Spinal cord (tissue), 10 donors: ENCODE measurements at places on chromosomes 4 and X.

DNA sequence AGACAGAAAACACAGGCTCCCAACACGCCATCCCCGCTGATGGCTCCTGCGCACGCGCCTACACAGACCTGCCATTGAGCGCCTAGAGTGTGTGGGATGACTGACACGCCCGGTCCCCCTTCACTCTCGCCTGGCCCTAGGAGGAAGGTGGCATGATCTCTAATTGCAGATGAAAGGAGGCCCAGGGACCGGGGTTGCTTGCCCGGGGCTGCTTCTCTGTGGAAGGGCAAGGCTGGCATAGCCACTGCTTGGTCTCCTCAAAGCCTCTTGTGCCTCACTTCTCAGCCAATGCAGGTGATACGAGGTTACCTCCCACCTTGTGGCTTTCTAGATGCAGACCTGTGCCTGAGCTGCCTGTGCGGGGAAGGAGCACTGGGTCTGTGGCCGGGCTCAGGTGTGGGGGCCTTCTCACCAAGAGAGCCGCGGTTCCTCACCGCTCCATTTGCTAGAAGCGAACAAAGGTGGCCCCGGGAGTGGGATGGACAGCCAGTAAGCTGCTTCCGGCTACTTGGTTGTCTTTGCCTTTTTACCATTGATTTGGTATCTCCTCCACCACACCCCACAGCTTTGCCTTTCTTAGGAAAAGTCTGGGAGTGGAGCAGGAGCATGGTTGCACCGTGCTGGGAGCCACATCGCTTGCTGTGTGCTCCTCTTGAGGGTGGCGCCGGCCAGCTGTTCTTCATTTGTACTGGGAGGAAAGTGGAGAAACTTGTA is 47.0 kb downstream of the TBC1D14 start:
- no peak for DNase-seq

DNA sequence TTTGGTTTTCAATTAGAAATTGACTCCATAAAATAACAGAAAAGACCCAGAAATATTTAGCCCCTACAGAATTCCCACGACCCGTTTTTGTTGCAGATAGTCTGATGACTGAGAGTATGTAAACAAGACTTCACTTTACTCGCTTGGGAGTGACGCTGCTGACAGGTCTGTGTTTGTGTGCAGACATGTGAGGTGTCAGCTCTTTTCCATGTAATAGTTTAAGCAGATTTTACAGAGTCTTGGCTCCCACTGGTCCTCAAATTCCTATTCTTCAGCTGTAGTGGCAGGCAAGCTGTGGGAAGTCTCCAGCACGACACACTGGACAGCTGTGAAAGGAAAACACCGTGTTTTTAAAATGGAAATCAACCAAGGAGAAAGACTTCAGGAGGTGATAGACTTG is 455.7 kb downstream of the GABRG1 start:
- no peak for DNase-seq

DNA sequence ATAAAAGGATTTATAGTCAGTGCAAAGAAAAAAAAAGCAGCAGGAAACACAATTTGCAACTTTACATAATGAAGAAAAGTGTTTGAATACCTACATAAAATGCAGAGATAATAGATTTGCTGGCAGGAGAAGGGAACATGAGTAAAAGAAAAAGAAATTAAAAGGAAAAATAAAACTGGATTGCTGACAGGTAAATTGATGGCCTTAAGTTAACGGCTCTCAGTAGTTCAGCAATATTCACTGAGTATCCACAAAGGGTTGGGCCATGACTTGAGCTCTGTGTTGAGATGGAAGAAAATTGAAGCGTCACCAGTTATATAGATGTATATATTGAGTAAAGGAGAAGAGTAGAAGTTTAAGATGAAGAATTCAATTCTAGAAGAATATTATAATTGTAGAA is 330.1 kb upstream of the VCX start:
- DNase-seq: no peak

DNA sequence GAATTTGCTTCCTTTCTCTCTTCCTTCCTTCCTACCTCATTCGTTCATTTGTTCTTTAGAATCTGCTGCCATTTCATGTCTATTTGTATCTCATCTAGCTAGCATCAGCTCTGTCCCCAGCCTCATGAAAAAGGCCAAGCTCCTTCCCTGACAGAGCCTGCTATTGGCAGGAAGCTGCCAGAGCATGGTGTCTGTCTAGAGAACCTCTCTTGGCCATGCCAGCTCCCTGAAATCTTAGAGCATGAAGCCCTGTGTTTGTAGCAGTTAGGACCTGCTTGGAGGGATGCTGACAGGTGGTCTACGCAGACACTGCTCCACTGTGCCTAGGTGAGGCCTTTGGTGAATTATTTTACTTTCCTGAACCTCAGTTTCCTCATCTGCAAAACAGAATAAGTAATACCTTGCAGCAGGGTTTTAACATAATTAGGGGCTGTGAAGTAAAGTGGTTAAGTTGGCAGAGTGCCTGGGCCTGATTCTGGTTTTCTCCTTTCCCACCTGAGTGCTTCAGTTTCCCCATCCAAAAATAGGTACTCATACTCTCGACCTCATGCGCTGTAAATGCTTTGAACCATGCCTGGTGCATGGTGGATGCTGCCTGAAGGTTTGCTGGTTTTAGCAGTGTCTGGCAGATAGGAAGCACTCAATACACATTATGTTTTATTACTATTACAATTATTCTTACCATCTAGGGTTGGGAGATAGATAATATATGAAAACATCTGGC is 4.7 kb downstream of the PTTG2 start:
- DNase-seq: no peak

- no peak for DNase-seq
Observed at GRCh38 chr4:10747186-10747585, 62.6 kb upstream of the CLNK start.

- DNase-seq: no peak
Observed at GRCh38 chr4:10460313-10461047, 3.3 kb upstream of the ZNF518B start.

GRCh38 chr4:25867781-25868294 is 5.0 kb upstream of the SEL1L3 start:
- DNase-seq: no peak

DNA sequence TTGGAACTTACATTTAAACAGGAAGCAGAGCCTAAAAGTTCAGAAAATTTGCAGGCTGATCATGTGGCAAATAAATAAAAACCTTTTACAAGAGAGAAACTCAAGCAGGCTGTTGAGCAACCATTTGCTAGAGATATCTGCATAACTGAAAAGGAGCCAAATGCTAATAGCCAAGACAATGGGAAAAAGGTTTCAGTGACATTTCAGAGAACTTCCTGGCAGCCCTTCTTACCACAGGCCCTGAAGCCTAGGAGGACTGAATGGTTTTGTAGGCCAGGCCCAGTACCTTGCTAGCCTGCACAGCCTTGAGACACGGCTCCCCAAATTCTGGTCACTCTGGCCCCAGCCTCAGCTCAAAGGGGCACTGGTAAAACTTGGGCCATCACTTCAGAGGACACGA is 945.1 kb downstream of the ADGRL3 start:
- DNase-seq: no peak

DNA sequence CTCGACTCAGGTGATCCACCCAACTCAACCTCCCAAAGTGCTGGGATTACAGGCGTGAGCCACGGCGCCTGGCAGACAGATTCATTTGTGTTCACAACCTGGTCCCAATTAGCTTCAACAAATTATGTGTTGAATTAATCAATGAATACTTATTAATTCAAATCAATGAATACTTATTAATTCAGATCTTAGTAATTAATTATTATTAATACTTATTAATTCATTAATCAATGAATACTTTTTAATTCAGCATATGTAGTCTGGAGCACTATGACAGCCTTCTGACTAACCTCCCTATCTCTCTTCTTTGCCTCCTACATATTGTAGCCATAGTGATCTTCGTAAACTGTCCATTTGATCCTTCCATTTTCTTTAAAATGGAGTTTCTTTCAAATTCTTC is 56.7 kb upstream of the RBPJ start:
- DNase-seq: no peak

DNA sequence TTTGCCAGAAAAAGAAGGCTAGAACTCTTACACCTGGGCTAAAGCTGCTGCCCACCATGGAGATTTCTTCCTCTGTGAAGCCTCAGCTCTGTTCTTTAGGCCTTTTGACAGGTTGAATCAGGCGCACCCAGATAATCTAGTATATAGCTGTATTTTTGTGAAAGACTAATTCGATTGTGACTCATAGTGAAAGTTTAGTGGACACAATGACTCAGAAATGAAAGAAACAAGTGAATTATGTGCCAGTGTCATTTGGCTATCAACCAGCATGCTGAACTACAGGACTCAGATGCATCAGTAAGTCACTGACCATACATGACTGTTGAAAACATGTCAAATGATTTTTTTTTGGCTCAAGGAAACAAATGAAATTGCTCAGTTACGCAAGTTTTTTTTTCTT is 425.4 kb downstream of the SLITRK2 start:
- DNase-seq: no peak

GRCh38 chr4:57059890-57060716 is 50.1 kb downstream of the IGFBP7 start:
- no peak for DNase-seq

DNA sequence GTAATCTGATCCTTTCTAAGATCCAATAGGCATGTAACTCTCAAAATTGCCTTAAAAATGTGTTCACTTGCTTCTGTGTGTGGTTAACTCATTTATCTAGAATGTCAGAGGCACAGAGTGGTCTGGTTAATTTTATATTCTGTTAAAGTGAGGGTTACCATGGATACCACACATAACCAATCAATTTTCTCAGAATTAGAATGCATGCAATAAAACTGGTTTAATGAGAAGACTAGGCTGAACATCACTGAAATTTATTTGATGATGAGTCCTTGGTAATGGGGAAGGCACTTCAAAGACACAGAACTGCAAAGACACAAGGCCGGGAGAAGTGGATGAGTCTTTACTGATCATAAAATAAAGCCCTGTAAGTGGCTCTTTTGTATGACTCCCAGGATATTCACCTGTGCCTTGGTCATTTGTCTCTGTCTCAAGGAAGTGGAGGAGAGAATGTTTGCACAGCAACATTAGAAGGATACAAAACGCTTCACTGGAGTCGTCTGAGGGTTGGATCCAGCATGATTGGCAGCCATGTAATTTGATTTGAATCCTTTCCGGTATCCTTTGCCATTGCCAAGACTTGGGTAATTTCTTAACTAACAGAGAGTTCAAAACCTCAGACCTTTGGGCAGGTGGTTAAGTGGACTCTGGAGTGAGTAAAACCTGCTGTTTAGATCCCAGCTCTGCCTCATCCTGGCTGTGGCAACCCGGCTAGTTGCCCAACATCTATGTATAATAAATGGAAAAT is 94.0 kb upstream of the RBPJ start:
- no peak for DNase-seq

GRCh38 chr4:1366371-1367229 is 19.6 kb downstream of the UVSSA start:
- DNase-seq: no peak

DNA sequence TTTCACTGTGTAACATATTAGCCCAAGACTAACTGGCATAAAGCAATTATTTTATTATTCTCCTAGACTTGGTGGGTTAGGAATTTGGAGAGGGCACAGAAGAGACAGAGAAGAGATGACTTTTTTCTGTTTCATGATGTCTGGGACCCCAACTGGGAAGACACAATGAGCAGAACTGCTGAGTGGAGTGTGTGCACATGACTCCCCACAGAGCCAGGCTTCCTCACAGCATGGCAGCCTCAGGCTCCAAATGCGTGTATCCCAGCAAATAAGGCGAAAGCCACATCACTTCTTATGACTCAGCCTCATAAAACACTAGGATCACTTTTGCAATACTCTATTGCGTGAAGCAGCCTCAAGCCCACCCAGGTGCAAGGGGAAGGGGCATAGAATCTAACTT is 68.4 kb downstream of the MFAP3L start:
- no peak for DNase-seq

DNA sequence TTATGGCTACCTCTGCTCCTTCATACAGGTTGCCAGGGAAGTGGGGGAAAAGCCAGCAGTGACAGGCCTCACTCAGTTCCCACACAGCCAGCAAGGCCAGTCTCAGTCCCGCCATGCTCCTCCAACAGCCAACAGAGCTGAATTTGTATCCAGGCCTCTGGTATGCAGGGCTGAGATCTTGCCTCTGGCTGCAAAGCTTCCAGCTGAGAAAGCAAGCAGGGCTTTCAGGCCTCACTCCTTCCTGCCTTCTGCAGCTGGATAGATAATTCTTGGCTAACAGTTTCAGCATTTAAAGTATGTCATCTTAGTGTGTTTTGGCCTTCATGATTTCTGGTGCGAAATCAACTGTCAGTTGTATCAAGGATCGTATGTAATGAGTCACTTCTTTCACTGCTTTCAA is 103.6 kb downstream of the GNL3L start:
- no peak for DNase-seq
